ENCODE measurements at places on chromosomes 5 and 9.

GRCh38 chr5:89470658-89471057 is 587.7 kb upstream of the MEF2C start:
- DNase-seq = no peak

DNA sequence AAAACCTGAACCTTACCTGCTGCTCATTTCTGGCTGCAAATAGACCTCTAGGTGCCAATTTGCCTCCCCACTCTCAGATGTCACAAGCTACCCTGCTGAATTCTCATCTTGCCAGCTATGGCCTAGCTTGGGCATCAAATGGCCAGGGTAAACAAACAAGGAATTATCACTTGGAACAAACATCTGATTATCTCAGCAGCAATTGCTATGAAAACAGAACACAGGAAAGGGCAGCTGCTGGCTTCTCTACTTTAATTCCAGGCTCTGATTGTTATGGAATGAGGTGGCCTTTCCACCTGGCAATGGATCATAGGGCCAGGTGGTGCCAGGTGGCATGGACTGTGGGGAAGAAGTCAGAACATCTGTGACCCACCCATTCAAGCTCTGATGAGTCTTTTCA is 505.1 kb downstream of the TLR4 start:
- DNase-seq = no peak

DNA sequence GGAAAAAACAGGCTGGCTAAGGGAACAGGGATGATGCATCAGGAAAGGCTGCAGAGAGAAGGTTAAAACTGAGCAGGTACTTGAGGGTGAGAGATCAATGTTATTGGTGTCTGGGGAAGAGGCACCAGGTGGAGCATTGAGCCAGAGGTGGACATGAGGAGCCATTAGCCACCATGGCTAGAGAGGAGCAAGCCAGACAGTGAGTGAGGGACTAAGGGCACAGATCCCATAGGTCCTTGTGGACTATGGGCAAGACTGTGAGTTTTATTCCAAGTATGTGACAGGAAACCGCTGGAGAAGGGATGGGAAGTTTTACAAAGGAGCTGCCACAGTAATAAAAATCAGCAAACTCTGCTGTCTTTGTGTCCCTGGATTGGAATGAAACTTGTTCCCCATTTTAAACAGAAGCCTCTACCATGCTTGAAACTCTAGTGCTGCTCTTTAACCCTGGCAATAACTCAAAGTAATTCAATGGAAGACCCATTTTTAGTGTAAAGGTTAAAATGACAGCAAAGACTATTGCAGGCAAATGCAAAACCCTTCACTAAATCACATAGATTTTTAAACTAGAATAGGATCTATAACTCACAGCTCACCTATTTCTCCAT is 349.8 kb downstream of the ENC1 start:
- no peak for DNase-seq

DNA sequence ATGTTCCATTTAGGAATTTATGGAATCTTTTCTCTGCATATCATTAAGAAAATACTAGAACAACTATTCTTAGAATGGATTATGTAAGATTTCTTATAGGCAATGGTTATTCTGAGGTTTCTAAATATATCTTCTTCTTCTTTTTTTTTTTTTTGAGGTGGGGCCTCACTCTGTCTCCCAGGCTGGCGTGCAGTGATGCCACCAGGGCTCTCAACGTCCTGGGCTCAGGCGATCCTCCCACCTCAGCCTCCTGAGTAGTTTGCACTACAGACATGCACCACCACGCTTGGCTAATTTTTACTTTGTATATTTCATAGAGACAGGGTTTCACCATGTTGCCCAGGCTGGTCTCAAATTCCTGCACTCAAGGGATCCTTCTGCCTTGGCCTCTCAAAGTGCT is 137.2 kb downstream of the SREK1 start:
- no peak for DNase-seq

GRCh38 chr5:176985516-176985915 is 21.1 kb downstream of the UIMC1 start:
- no peak for DNase-seq

DNA sequence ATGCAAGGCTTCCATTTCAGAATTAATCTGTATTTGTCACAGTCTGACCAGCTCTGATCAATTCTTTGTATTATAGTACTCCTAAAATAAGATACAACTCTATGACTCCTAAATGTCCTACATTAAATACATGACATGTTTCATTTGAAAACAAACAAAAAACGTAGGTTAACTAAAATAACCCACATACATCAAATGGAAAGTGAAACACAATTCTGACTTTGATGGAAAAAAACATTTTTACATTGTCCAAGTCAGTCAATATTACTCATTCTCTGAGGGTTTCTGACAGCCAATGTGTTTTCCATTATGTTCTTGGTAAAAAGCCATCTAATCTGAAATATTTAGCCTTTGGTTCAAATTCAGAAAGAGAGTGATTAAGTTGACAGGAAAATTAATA is 8.7 kb downstream of the HMGCS1 start:
- DNase-seq = no peak

- DNase-seq = no peak
These were observed 140.2 kb downstream of the CEP120 start for GRCh38 chr5:123283031-123283430.

DNA sequence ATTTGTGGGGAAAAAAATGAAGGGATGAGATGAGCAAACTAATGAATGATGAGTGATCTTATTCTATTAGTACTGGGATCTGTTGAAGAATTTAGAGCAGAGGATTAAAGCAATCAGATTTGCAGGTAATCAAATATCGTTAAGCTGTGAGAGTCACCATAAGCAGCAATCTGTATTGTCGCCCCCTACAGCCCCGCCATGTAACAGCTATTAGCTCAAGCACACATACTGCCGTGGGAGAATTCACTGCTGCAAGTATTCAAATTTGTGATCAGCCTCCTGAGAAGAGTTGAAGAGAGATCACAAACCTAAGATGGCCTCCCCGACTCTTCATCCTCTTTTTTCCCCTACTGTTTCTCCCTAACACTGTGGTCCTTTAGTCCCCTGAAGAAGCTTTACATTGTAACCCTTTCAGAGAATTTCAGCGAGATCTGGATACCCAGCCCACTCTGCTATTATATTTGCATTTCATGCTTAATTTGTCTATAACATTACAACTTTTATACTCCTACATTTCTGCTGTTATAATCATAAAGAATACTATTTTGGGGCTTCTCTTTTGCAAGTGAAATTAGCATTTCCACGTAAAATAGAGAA is 28.5 kb upstream of the PHF24 start:
- peak; percentile 69 for DNase-seq

GRCh38 chr5:96197347-96197746 is 235.7 kb upstream of the ELL2 start:
- DNase-seq = no peak

GRCh38 chr5:132746954-132747615 is at the start of gene CCNI2:
CCNI2 (plus strand) TSS chr5:132747426; CDS start chr5:132747496, 70 bp downstream.
- DNase-seq = peak; percentile 86

DNA sequence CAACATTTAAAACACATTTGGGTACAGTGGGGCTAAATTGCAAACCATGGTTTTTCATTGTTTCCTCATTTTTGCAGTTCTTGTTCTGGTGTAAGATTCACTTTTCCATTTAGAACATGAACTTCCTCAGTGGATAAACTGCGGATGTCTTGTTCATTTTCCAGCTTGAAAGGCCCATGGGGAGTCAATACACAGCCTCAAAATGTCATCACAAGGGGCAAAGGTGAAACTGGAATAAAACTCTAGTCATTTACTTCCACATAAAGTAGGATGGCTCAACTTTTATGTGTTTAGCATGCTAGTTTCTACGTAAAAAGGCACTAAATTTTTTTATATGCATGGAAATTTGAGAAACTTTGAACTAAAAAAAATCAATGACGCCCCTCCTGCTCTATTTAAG is 718.8 kb downstream of the TLR4 start:
- DNase-seq = no peak

DNA sequence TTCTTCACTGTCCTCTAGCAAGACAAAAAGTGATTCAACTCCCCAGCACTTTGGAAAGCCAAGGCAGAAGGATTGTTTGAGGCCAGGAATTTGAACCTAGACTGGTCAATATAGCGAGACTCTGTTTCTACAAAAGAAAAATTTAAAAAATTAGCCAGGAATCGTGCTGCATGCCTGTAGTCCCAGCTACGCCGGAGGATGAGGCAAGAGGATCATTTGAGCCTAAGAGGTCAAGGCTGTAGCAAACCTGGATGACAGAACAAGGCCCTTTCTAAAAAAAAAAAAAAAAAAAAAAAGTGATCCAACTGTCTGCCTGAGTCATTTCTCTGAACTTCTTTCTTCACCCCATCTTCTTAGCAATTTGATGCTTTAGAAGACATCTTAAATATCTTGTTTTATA is 12.4 kb downstream of the ITGA2 start:
- no peak for DNase-seq

DNA sequence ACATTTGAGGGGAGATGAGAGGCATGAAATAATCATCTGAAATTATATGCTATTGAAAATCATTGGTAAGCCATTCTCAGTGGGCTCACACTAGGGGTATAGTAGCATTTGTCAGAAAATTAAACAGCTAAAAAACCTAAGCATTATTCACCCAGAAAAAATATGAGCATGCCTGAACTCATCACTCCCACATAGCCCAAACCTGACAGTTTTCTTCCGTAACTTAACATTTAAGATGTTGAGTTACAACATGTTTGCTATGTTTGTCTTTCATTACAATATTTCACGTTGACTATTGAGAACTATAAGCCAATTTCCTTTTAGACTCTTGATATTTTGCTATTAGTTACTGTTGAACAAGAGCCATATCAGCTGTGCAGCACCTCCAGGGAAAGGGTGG is 23.5 kb upstream of the GHR start:
- no peak for DNase-seq

DNA sequence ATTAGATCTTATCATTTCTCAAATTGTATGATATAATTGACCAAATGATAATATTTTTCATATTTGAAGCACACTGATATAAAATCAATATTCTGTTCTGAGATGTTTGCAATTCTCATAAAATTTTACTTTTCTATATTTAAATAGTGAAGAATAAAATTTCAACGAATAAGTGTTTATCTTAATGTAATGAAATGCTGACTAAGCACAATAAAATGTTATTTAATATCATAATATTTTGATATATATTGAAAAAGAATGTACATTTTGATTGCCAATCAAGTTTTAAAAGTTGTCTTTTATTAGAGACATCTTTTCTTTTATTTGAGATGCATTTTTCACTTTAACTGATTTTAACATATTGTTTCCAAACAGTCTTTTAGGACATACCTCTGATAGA is 416.1 kb downstream of the TAF11L14 start:
- no peak for DNase-seq

- DNase-seq = no peak
These were observed 105.4 kb downstream of the ZNF354C start for GRCh38 chr5:179165421-179166170.

DNA sequence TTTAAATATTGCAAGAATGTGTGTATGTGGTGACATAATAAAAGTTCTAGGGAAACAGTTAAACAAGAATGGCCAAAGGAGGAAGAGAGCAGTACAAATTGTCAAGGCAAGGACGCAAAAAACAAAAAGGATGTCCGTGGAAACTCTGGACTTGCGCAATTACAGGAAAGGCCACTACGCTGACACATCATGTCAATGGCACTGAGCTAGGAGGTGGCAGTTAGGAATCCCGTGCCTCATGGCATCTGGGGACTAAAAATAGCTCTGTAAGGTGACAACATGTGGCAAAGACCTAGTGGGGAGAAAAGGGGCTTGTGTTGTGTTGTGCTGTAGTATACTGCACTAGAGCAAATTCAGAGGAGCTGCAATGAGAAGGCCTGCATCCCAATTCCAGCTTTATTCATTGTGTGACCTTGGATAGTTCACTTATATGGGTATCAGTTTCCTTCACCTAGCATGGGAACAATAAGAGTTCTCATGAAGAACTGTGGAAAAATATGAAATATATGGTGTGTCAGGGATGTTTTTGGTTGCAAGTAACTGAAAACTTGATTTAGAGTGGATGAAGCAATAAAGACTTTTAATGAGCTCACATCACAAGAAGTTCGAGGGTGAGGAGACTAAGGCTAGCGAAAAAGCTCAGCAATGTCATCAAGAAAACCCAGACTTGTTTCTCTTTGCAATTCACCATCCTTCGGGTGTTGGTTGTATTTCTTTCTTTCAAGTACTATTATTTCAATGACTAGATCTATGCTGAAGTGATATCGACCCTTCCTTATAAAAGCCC is 124.1 kb upstream of the STC2 start:
- no peak for DNase-seq

DNA sequence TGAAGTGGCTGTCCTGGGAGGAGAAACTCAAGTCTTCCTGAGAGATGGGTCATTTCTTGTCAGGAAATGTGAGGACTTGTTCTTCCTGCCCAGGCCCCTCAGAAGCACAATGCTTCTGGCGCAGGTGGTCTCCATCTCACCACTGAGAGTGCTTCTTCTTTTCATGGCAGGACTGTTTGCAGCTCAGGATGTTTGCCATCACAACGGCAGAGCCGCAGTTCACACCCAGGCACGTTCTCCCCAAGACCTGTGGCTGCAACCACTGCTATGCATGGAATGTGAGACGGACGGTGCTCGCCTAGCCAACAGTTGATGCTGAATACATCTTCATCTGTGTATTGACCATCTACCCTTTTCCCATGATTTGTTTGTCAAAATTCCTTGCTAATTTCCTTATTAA is 216.3 kb downstream of the GADD45G start:
- DNase-seq = no peak

DNA sequence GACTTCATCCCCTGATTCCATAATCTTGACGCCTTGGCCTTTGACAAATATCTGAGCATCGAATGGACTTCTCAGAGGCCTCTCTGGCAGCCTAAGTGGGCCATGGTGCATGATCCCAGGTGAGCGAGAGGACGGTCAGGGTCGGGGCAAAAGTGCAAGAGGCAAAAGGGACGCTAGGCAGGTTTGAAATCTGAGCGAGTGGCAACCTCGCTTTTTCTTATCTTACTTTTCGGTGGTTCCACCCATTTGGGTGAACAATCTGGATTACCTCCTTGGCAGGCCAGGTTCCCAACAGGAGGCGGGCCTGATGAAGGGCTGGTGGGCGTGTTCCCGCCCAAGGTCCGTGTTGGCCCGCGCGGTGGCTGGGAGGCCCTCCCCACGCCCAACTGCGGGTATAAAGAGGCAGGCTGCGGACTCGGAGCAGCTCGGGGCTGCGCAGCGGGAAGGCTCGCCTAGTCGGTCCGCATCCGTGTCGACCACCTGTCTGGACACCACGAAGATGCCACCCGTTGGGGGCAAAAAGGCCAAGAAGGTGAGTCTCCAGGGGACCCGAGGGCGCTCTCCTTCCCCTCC is at the start of gene BHMT:
TSS of gene BHMT (plus strand) at position 423 of the 573 bp plus-strand sequence. CDS start at position 500, 77 bp downstream.
- peak; percentile 77 for DNase-seq

DNA sequence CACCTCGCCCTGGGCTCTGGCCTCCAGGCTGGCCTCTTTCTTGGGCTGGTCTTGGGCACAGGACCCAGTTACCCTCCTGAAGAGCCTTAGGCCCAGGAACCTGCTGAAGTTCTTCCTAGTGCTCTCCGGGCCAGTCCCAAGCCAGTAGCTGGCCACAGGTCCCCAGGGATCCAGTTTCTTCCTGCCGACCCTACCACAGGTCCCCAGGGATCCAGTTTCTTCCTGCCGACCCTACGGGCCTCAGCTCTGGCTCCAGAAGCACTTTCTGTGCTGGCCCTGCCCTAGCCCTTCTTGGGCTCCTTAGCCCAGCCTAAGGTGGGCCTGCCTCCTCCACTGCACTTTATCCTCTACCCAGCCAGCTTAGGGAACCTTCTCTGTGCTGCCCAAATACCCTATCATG is 18.2 kb upstream of the CACFD1 start:
- no peak for DNase-seq

- no peak for DNase-seq
These were observed 19.2 kb downstream of the FAM240B start for GRCh38 chr9:38700695-38701094.

- DNase-seq = no peak
These were observed 810.8 kb downstream of the TLE1 start for GRCh38 chr9:80878556-80878955.

Measured in H7 (cell line).